ENCODE measurements at places on chromosomes 11 and 22.

DNA sequence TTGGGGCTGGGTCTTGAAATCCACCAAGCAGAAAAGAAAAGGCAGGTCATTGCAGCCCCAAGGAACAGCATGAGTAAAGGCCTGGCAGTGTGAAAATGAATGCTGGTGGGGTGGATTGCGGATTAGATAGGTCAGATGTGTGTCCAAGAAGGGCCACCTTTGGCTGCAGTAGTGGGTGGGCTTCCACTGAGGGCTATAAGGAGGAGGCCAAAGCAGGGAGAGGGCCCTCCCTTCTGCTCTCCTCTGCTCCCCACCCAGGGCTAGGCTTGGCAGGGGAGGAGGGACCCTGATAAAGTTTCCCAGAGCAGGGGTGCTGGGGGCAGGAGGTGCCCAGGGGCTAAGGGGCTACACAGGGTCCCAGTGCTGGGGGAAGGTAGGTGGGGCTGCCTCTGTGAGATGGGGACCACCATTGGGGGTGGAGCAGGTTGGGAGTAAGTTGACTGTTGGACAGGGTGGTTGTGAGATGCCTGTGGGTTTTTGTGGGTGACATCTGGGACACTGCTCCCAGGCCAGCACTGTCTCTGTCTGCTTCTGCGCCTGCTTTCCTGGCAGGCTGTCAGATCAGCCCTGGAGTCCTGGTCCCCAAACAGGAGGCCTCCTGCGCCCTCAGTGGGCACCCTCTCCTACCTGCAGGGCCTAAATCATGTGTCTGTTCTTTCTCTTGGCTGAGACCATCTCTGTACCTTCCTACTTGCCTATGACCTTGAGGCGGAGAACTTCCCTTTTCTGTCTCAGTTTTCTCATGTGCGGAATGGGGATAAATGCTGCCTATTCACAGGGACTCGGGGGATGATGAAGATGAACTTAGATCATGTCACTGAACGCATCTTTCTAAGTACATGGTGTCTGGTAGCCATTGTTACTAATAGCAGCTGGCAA lies 1.9 kb downstream of the CAPN5 start:
- H3K36me3 ChIP-seq: no peaks in the 10 kb centered on the region
- H3K27me3 ChIP-seq: no peaks in the 10 kb centered on the region
- DNase-seq: no peak
- no peak overlapping the region for H3K27ac ChIP-seq
- H3K4me3 ChIP-seq: no peak overlapping the region

- no peaks in the 10 kb centered on the region for H3K4me1 ChIP-seq
- no peaks in the 10 kb centered on the region for H3K27me3 ChIP-seq
- H3K36me3 ChIP-seq: no peaks in the 10 kb centered on the region
- H3K27ac ChIP-seq: no peak overlapping the region
- DNase-seq: no peak
- no peak overlapping the region for H3K4me3 ChIP-seq
Measured at GRCh38 chr22:20647586-20648305, 126.2 kb upstream of the SERPIND1 start.

DNA sequence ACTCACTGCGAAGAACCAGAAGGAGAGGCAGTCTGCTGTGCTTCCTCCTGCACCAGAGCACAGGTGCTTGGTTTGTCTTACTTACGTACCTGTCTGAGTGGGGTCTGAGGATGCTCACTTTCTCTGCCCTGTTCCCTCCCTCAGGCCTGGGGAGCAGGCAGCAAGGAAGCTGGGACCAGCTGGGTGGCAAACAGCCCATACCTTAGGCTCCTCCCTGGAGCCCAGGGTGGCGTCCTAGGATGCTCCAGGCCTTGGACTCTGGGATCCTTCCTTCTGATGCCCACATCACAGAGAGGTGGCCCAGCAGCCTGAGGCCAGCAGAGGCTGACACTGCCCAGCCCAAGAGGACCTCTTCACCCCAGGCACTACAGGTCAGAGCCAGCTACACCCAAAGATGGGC lies 593.2 kb downstream of the BRD1 start:
- H3K27me3 ChIP-seq: no peaks in the 10 kb centered on the region
- H3K36me3 ChIP-seq: no peaks in the 10 kb centered on the region
- no peak overlapping the region for H3K4me3 ChIP-seq
- no peak overlapping the region for H3K27ac ChIP-seq

- no peaks in the 10 kb centered on the region for H3K36me3 ChIP-seq
- no peak overlapping the region for H3K27ac ChIP-seq
- no peak overlapping the region for H3K4me3 ChIP-seq
Measured at GRCh38 chr11:59225017-59225416, 12.3 kb upstream of the MPEG1 start.

GRCh38 chr11:15987046-15987445 lies 369.3 kb downstream of the SOX6 start:
- no peaks in the 10 kb centered on the region for H3K4me1 ChIP-seq
- no peaks in the 10 kb centered on the region for H3K36me3 ChIP-seq
- H3K27me3 ChIP-seq: no peaks in the 10 kb centered on the region
- no peak overlapping the region for H3K27ac ChIP-seq
- no peak overlapping the region for H3K4me3 ChIP-seq

GRCh38 chr11:8203414-8203715 lies 34.5 kb upstream of the RIC3 start:
- DNase-seq: no peak
- H3K27ac ChIP-seq: no peak overlapping the region
- H3K36me3 ChIP-seq: no peaks in the 10 kb centered on the region
- H3K27me3 ChIP-seq: peaks cover 22% of the 10 kb centered on the region

- H3K27ac ChIP-seq: peak overlapping the region; percentile 15
- no peak for DNase-seq
- no peak overlapping the region for H3K4me3 ChIP-seq
- no peaks in the 10 kb centered on the region for H3K36me3 ChIP-seq
- peaks cover 3% of the 10 kb centered on the region for H3K4me1 ChIP-seq
- no peaks in the 10 kb centered on the region for H3K27me3 ChIP-seq
Measured at GRCh38 chr11:102522312-102523188, 8.0 kb downstream of the MMP7 start.

- no peak for DNase-seq
- H3K36me3 ChIP-seq: no peaks in the 10 kb centered on the region
- no peak overlapping the region for H3K27ac ChIP-seq
- H3K4me1 ChIP-seq: no peaks in the 10 kb centered on the region
- H3K27me3 ChIP-seq: no peaks in the 10 kb centered on the region
Measured at GRCh38 chr22:35230839-35231584, 26.3 kb upstream of the HMGXB4 start.

DNA sequence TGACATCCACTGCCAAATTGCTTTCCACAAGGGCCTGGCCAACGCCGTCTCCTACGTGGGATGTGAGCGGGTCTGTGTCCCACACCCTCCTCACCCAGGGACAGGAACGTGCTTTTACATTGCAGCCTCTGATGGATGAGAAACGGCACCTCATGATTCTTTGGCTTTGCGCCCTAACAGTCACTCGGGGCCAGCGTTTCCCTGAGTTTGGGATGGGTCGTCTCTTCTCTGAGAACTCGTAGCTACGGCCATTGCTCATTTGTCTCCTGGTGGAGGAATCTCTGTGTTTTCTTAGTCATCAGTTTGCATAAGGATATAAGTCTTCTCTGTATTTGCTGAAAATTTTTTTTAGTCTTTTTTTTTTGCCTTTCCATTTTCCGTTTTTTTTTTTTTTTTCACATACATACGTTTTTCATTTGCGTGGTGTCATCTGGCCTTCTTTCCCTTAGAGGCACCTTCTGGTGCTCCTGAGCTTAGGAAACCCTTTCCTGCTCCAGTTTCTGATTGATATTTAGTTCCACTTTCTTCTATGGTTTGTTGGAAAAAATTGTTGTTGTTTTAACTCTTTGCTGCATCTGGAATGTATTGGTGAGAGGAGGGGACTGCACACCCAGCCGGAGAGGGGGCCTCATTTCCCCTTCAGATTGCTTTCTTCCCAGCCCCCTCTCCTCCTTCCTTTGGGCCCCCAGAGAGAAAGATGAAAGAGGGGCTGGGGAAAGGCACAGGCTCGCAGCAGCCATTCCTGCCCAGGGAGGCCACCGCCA lies 12.0 kb downstream of the TNNT3 start:
- no peaks in the 10 kb centered on the region for H3K27me3 ChIP-seq
- H3K27ac ChIP-seq: no peak overlapping the region
- H3K4me1 ChIP-seq: peaks cover 14% of the 10 kb centered on the region
- no peak overlapping the region for H3K4me3 ChIP-seq
- DNase-seq: no peak

All from Panc1 (cell line).